SJCRH30 (cell line): ENCODE measurements at places on chromosomes 6 and 20.

GRCh38 chr20:37839432-37839827, 63.5 kb upstream of the VSTM2L start:
- no peak for DNase-seq
- H3K27ac ChIP-seq: no peak overlapping the region
- peaks cover 8% of the 10 kb centered on the region for H3K36me3 ChIP-seq
- H3K4me1 ChIP-seq: no peaks in the 10 kb centered on the region; the same call in 1 of the 2 replicates
- H3K4me3 ChIP-seq: no peak overlapping the region
- no peaks in the 10 kb centered on the region for H3K27me3 ChIP-seq

DNA sequence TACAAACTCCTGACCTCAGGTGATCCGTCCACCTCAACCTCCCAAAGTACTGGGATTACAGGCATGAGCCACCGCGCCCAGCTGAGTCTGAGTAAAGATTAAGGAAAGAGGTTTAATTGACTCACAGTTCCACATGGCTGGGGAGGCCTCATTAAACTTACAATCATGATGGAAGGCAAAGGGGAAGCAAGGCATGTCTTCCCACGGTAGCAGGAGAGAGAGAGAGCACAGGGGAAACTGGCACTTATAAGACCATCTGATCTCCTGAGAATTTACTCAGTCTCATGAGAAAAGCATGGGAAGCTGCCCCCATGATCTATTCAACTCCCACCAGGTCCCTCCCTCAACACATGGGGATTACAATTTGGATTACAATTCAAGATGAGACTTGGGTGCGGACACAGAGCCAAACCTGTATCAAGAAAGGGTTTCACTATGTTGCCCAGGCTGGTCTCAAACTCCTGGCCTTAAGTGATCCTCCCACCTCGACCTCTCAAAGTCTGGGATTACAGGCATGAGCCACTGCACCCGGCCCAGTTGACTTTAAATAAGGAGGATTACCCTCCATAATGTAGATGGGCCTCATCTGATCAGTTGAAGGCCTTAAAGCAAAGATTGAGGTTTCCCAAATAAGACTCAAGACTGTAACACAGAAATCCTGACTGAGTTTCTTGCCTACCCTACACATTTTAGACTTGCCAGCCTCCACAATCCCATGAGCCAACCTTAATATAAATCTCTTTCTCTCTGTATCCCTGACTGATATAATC, 13.1 kb upstream of the PEX7 start:
- H3K4me1 ChIP-seq: no peaks in the 10 kb centered on the region
- no peak for DNase-seq
- no peak overlapping the region for H3K27ac ChIP-seq
- H3K27me3 ChIP-seq: no peaks in the 10 kb centered on the region
- H3K36me3 ChIP-seq: no peaks in the 10 kb centered on the region

GRCh38 chr6:114580882-114581281, 238.1 kb upstream of the HS3ST5 start:
- no peaks in the 10 kb centered on the region for H3K4me1 ChIP-seq
- no peak for DNase-seq
- H3K27ac ChIP-seq: no peak overlapping the region
- no peaks in the 10 kb centered on the region for H3K36me3 ChIP-seq

DNA sequence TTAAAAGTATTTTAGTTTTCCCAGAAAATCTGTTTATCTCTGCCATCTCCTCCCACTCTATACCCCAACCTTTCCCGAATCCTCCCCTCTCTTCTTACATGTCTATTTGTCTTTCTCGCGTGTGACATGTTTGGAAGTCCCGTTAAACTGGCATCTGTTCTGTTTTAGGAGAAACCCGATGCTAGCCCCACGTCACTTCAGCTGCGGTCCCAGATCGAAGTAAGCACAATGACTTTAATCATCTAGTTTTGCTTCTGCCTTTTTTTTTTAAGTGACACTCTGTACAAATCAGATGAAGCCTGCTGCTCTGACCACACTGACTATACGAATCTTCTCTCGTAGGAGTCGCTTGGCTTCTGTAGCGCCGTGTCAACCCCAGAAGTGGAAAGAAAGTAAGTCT, 97.4 kb downstream of the SASH1 start:
- H3K4me3 ChIP-seq: peak overlapping the region; percentile 47
- no peaks in the 10 kb centered on the region for H3K27me3 ChIP-seq
- DNase-seq: peak; percentile 64
- peaks cover 18% of the 10 kb centered on the region for H3K4me1 ChIP-seq
- peak overlapping the region; percentile 75; the same call in 1 of the 2 replicates for H3K27ac ChIP-seq

DNA sequence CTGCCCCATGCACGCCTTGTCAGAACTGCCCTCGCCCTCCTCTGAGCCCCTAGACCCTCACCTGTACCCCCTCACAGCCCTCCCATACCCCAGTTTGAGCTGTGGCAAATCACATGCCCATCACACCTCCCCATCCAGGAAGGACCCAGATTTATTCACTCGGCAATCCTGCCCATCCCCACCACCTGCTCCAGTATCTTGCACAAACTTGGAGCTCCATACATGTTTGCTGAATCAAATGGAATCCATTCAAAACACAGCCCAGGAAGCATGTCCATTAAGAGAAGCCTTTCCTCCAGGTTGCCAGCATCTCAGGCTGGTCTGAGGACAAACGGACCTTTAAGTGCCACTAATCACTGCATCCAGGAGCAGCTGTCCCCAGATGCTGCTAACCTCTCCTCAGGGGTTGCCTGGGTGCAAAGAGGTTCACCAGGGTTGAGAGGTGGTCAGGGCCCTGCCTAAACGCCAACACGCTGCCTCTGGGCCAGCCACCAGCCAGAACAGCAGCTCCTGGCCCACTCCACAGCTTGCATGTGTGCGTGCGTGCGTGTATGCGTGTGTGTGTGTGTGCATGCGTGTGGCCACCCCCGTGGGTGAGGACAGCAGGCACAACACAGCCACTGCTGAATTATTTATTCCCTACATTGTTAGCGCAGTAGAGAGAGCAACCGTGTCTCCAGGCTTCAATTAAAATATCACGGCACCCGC, 31.0 kb downstream of the GRM4 start:
- H3K4me1 ChIP-seq: no peaks in the 10 kb centered on the region
- no peaks in the 10 kb centered on the region for H3K36me3 ChIP-seq
- H3K4me3 ChIP-seq: no peak overlapping the region
- no peak overlapping the region for H3K27ac ChIP-seq

GRCh38 chr20:31764641-31765305, 25.7 kb downstream of the TPX2 start:
- H3K4me3 ChIP-seq: no peak overlapping the region
- H3K27ac ChIP-seq: no peak overlapping the region

GRCh38 chr6:11185204-11185842, 47.1 kb downstream of the NEDD9 start:
- H3K27me3 ChIP-seq: no peaks in the 10 kb centered on the region
- H3K4me3 ChIP-seq: no peak overlapping the region
- no peak overlapping the region for H3K27ac ChIP-seq
- DNase-seq: no peak

- H3K27me3 ChIP-seq: no peaks in the 10 kb centered on the region
- no peak overlapping the region for H3K27ac ChIP-seq
- no peak for DNase-seq
Measured at GRCh38 chr6:18629571-18629970, 242.4 kb downstream of the RNF144B start.

DNA sequence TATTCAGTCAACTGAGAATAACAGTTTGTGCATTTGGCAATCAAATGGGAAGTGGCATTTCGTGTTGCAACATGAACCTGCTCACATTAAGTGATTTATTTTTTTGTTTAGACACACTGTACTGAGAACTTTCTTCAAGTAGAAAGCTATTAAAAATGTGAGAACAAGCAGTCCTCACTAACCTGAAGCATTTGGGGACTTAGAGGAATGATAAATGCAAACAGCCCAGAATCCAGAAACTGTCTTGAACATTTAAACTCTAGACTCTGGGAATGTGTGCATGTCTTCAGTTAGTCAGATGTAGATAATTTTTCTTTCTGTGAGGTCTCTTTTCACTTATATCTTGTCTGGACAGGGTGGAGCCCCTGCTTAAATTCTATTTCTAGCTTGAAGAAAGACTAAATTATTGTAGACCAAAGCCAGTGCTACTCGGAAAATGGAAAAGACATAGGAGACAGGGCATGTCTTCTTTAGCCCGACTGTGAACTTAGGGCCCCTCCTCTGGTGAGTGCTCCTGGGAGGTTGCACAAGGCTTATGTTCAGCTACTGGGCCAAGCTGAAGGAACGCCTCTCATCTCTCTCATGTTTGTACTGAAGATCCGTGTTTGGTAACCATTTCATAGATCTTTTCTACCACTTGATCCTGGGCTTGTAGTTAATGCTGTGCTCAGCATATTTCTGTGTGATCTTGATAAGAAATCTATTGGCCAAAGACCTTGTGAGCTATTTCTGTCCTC, 70.1 kb downstream of the SLX4IP start:
- no peaks in the 10 kb centered on the region for H3K27me3 ChIP-seq
- no peaks in the 10 kb centered on the region for H3K36me3 ChIP-seq
- H3K4me1 ChIP-seq: peaks cover 25% of the 10 kb centered on the region
- peak overlapping the region; percentile 18; the same call in 1 of the 2 replicates for H3K27ac ChIP-seq
- DNase-seq: peak; percentile 35

DNA sequence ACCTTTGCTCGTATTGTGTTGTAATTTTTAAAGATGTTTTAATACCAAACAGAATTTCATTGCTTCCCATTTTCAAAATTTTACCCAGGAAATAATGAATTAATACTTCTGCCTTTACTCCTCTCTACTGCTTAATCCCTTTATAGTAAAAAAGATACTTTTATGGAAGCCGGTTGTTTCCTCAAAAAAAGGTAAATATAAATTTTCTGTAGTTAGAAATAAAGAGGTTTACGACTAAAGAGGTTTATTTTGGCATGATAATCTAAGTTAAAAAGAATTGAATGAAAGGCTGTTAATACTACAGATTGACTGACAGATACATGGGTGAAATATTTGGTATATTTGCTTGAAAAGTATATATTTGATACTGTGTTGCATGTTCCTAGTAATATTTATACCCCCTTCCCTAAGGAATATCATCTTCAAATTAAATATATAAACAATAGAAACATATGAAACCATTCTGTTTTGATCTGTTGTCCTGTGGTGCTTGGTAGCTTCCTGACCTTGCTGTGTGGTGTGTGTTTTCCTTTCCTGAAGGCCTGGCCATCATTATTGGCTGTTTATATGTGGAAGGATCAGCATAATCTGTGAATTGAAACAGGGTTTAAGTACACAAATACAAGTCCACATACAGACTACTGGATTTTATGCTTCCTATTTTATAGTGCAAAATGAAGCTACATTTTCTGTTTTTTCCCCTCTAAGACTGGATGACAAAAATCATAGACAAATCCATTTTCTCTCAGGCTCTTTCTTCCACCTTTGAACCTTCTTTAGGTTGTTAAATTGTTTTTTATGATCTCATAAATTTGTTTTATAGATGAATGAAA, 2.3 kb downstream of the LIN28B start:
- no peaks in the 10 kb centered on the region for H3K27me3 ChIP-seq
- no peak for DNase-seq
- H3K36me3 ChIP-seq: no peaks in the 10 kb centered on the region; the same call in 1 of the 2 replicates
- H3K27ac ChIP-seq: peak overlapping the region; percentile 89; the same call in 1 of the 2 replicates
- peak overlapping the region; percentile 65 for H3K4me3 ChIP-seq
- H3K4me1 ChIP-seq: no peaks in the 10 kb centered on the region

- no peak overlapping the region for H3K27ac ChIP-seq
- H3K4me1 ChIP-seq: peaks cover 35% of the 10 kb centered on the region
- no peaks in the 10 kb centered on the region for H3K27me3 ChIP-seq
- no peaks in the 10 kb centered on the region for H3K36me3 ChIP-seq
- no peak overlapping the region for H3K4me3 ChIP-seq
Measured at GRCh38 chr6:40340196-40340595, 247.0 kb downstream of the LRFN2 start.

GRCh38 chr20:25017257-25017803, 24.8 kb upstream of the APMAP start:
- no peaks in the 10 kb centered on the region for H3K4me1 ChIP-seq
- no peak overlapping the region for H3K4me3 ChIP-seq
- H3K27me3 ChIP-seq: no peaks in the 10 kb centered on the region
- H3K27ac ChIP-seq: no peak overlapping the region

- DNase-seq: no peak
- H3K36me3 ChIP-seq: peaks cover 95% of the 10 kb centered on the region
- H3K27me3 ChIP-seq: no peaks in the 10 kb centered on the region
- H3K4me3 ChIP-seq: no peak overlapping the region
- no peak overlapping the region for H3K27ac ChIP-seq
- H3K4me1 ChIP-seq: no peaks in the 10 kb centered on the region
Measured at GRCh38 chr20:34445177-34446065, 70.8 kb upstream of the DYNLRB1 start.

- DNase-seq: peak; percentile 65
- H3K27ac ChIP-seq: no peak overlapping the region
- no peaks in the 10 kb centered on the region for H3K27me3 ChIP-seq
- H3K4me1 ChIP-seq: no peaks in the 10 kb centered on the region
- no peaks in the 10 kb centered on the region for H3K36me3 ChIP-seq
Measured at GRCh38 chr20:29079769-29080690, 2177.4 kb upstream of the DEFB115 start.

DNA sequence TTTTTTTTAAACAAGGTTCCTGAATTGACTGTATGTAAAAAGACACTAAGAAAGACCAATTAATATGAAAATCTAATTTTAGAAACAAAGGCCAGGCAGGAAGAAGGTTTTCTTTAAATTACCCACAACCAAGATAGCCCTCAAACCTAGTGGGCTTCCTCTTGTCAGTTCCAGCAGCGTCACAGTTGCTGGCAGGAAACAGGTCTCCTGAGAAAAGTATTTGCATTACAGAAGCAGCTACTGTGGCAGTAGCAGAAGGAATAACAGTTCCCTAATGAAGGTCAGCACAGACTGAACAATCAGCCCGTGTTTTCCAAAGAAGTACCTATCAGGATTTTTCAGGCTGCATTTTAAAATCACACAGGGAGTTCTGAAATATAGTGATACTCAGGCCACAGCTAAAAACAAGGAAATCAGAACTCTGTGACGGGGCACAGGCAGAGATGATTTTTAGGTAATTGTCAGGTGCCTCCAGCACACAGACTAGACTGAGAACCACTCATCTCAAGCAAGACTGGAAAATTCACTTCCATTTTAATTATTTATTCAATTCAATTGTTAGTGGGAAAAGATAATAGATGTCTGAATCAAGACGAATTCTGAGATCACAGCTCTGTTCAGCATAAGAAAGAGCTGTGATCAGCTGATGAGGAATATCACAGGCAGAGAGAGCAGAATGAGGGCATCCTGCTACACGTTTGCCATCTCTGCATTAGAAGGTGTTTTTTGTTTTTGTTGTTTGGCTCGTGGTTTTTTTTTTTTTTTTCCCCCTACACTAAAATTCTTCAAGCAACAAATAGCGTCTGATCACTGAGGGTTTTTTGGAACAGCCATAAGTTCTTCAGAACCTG, 230.5 kb upstream of the KHDRBS2 start:
- no peak for DNase-seq
- no peaks in the 10 kb centered on the region for H3K4me1 ChIP-seq
- H3K27me3 ChIP-seq: no peaks in the 10 kb centered on the region
- no peaks in the 10 kb centered on the region for H3K36me3 ChIP-seq
- H3K27ac ChIP-seq: no peak overlapping the region
